ENCODE measurements at places on chromosomes 4 and X.

DNA sequence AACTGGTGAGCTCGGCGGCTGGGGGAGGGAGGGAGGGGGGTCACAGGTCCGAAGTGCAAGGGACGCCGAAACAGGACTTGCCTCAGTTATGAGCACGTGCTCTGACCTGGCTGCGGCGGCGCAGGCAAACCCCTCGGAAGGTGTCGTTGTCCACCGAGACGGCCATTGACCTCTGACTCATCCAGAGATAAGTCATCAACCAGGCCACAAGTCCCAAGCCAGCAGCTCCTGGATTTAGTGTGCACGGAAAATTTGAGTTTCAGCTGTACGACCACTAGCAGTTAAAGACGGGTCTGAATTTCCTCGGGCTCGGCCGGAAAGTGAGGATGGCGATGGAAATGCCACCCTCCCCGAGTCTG is 674 bp downstream of the SH3D19 start:
- no peak for DNase-seq

- DNase-seq, result no peak
Measured at GRCh38 chrX:136491832-136492231, 4.1 kb downstream of the BRS3 start.

DNA sequence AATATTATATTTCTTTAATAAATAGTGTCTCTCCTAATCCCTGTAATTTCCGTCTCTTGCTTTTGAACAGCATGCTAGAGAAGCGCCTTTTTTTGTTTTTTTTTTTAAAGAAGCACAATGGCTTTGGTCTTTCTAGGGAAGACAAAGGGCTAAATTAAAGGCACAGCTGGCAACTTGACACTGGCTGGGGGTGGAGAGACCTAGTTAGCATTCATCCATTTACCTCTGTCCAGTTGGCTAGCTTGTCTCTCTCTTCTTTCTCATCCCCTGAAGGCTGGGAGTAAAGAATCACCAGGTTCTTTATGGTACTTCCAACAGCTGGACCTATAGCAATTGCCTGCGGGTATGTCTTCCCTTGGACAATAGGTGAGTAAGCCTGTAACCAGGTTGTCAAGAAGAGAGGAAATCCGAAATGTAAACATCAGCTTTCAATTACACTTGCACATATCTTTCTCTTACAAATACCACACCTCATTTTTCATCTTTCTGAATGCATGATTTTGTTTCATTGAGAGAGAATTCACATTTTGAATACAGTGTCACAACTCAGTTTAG is 178.4 kb upstream of the GPR101 start:
- DNase-seq, result no peak

- no peak for DNase-seq
Measured at GRCh38 chr4:100799761-100800539, 282.1 kb upstream of the EMCN start.

DNA sequence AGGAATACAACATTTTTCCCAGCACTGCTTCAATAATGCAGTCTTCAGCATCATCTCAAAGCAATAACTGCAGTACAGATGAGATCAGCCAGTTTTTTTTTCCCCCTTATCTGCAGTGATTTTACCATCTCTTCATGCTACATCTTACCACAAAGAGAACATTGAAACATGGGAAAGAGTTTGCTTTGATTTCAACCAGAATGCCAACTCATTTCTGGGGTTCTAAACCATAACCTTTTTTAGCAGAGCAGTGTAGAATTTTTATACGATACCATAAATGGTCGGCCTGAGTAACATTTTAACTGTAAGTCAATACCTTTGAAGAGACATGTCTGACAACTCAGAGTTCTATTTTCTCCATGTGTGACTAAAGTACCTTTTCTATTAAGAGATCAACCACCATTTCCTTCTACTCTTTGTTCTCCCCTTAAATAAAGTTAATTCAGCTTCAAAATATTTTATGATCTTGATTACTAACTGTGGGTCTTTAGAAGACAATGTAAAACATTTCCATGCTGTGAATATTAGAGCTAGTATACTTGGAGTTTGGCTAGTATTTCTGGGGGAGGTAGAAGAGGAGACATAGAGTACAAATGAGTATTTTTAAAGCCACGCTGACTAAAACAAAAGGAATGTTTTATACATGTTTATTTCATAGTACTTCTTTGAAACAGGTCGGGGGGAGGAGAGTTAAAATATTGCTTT is 69.1 kb downstream of the TET2 start:
- DNase-seq, result no peak

GRCh38 chr4:78525559-78525958 is 26.0 kb upstream of the ANXA3 start:
- DNase-seq, result no peak

DNA sequence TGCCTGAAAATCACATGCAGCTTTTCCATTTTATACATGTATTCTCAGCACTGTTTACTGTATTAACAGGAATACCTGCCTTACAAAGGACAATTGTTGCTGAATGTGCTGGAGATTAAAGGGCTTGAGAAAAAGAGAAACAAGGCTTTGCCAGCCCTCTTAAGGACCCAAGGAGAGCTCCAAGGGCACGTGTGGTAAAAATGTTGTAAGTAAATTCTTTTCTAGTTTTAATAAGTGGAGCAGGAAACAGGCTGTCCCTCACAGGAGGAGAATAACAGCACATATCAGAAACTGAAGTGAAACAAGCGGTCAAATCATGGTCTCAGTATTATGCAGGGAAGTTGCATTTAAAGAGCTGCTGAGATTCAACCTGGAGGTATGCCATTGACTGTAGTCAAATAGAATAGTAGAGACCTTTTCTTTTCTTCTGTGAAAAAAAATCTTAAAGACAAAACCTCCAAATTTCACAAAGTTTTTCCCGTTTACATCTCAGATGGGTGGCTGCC is 18.5 kb downstream of the IGFBP7 start:
- DNase-seq, result no peak

DNA sequence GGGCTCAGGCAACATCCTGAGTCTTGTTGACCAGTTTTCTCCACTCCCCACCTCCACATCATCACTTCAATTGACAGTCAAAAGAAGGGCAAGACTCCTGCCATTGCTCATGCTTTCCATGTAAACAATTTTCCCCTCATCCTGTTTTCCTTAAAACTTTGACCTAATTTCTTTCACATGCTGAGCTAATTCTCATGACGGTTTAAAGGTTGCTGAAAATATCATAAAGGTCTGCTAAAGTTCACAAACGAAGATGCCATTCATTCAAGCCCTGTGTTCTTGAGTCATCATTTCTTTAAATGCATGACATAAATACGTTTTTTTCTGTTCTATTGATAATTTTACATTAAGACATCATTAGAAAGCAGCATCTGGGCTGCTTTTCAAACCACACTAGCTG is 353.9 kb downstream of the NKX6-1 start:
- DNase-seq, result no peak

- no peak for DNase-seq
Measured at GRCh38 chr4:100722866-100723459, 205.1 kb upstream of the EMCN start.

- no peak for DNase-seq
Measured at GRCh38 chr4:8113611-8114377, 44.8 kb downstream of the ABLIM2 start.

DNA sequence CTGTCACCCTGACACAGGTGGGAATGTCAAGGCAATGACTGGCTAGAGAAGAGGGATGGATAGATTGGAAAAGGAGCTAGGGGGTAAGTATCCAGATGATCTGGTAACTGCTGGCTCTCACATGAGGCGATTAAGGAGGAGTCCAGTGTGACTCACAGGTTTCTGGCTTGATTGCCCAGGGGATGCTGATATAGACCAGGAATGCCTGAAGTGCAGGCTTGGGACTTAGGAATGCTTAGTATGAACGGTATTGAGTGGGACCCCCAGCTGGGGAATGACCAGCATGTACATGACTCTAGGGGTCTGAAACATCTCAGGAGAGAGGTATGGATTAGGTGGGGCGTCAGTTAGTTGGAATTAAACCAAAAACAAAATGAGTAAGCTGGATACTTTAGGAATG is 65.8 kb upstream of the PRPS1 start:
- no peak for DNase-seq

GRCh38 chr4:10577018-10577417 is 107.5 kb downstream of the CLNK start:
- DNase-seq, result no peak

DNA sequence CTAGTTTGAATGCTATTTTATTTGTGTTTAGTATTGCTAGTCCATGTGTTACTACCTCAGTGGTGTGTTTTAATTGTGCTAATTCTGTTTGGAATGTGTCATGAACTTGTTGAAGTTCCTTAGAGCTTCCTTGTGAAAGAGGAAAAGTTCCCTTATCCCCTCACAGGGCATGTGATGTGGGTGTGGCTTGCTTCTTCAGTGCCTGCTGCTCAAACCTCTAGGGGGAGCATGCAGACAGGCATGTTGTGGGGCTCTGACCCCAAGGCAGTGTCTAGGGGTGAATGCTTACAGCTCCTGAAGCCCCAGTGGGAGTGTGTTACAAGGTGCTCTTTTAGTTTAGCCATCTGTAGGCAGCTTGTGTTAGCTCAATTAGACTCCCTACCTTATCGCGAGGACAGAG is 86.5 kb downstream of the MAGED4 start:
- no peak for DNase-seq

DNA sequence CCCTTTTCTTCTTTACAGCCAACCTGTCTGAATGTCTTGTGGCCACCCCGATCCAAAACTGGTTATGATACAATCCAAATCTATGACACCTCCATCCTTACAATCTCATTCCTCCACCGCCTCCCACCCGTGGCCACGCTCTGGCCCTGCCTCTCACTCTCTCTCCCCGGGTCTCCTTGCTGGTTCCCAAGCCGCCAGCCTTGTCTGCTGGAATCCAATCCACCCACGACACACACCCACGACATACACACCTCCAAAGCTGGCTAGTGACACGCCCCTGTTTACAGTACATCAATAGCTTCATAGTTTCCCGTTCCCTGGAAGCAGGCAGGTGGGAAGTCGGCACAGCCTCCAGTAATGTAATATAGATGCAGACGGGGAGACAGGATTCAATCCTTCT is 99.0 kb downstream of the WFS1 start:
- DNase-seq, result no peak

GRCh38 chrX:107603429-107604159 is 24.7 kb upstream of the PRPS1 start:
- no peak for DNase-seq

GRCh38 chrX:71619193-71619592 is 882 bp upstream of the CXCR3 start:
- DNase-seq, result no peak

GRCh38 chrX:22968494-22968893 is 31.3 kb upstream of the DDX53 start:
- DNase-seq, result no peak

GRCh38 chr4:175560604-175561003 is 251.5 kb downstream of the GPM6A start:
- DNase-seq, result no peak

DNA sequence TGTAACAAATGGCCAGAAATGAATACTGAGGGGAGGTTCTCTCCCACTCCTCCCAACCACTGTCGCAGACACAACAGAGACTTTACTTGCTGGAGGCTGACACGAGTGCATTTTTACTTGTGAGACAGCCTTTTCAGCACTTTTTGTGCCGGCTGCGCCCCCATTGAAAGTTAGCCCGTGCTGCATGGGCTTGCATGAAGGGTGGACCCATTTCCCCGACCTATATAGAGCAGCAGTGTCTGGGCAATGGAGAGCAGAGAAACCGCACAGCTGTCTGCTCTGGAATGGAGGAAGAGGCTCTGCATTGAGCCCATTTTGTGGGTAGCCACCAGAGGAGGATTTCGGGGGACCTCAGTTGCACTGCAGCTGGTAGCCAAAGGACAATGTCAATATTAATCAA is 208.8 kb downstream of the UGT8 start:
- no peak for DNase-seq

DNA sequence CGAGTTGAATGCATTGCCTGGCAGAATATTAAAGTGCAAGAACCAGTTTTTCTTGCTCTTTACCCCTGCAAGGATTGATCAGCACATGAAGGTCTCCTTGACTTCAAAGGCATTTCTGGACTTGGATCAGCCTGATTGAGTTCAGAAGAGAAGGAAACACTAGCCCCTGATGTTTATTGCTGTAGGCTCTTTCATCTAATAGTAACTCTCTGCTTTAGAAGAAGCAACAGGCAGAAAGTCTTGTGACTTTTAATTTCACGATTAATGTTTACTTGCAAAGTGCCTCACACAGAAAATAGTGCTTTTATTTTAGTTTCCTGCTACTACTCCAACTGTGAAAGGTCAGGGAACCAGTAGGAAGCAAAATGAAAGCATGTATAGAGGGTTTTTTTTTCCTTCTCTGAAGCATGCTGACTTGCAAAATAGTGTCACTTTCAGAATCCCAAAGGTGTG is 69.1 kb downstream of the PCDH7 start:
- DNase-seq, result no peak

- no peak for DNase-seq
Measured at GRCh38 chr4:87916626-87917025, 58.9 kb upstream of the SPP1 start.

GRCh38 chr4:120731561-120731960 is 191.0 kb downstream of the PRDM5 start:
- no peak for DNase-seq

GRCh38 chr4:59222221-59222620 is 1977.9 kb upstream of the ADGRL3 start:
- DNase-seq, result no peak

DNA sequence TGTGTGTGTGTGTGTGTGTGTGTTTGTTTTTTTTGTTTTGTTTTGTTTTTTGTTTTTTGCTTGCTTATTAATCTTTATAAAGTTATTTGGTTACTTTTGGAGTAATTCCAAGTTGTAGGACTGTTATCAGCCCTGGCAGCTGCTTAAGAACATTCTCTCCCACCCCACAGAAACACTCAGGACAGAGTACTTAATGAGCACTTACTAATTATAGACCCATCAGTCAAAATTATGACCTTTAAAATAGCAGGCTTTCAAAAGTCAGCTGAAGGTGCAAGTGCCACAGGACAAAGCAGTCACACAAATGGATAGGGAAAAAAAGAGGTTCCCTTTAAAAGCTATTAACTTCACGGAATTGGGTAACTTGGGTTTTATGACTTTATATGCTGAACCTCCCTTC is 69.0 kb downstream of the BEND2 start:
- no peak for DNase-seq

DNA sequence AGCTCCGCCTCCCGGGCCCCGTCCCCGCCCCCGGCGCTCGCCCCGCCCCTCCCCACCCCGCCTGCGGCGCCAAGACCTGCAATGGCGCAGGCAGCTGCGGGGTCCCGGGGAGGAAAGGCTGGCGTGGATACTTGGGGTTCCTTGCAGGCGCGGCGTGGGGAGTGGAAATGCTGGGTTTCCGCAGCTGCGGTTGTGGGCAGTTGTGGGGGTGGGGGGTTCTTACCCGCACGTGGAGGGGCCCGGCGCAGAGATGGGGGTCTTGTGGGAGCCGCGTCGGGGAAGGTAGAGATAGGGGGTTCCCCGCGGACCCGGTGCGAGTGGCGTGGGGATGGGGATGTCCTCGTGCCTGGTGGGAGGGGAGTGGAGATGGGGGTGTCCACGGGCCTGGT is 680 bp upstream of the ASMTL start:
- no peak for DNase-seq

DNA sequence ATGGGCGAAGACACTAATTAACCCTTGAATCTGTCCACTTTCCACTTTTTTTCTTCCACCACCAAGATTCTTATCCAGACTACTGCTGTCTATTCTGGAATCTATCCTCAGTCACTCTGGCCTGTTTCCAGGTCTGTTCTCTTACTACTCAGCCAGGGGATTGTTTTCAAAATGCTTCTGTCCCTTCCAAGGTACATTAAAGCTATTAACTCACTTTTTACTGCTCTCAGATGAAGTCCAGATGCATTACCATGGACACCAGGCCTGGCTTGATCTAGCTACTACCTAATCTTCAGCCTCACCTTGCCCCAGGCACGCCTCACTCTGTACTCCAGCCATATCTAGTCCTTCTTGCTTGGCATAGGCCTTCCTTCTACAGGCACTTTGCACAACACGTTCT is 66.4 kb downstream of the GALNT7 start:
- DNase-seq, result no peak
